Spleen (tissue), 13 donors: ENCODE measurements at places on chromosomes 16 and 17. TPM values are rescaled to one million over a fixed set of nuclear protein-coding genes. Genes with fewer than 3 reads are reported as not detected.
A peak's percentile ranks its signal among the peaks of the same experiment; 100 is the strongest.

GRCh38 chr17:82370471-82371332 is 863 bp upstream of the UTS2R start:
- no peak for DNase-seq

DNA sequence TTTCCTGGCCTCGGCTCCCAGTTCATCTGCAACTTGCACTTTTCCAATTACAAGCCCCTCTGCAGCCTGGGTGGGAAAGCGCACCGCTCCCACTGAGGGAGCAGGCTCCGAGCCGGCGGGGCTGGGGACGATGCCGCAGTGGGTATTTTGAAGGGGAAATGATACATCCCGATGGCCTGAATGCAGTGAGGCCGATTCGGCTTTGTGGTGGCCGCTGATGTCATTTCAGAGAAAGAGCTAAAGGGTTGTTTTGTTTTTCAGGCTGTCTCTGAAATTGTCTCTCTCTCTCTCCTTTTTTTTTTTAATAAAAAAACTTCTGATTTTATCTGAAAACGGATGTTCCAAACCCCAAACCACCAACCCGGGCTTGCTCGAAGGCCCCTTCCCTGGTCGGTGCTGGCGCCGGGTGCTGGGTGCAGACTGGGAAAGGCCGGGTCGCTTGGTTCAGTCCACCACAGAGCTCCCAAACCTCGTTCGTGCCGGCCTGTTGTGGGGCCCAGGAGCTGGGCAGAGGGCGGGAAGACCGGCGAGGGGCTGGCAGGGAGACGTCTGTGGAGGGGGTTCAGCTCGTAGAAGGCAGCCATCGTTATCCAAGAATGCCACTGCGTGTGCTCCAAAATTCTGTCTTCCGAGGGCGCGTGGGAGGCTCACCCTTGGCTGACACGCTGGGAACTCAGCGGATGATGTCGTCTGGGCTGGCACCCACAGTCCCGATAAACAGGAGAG is 102.8 kb downstream of the FOXL1 start:
- no peak for DNase-seq

SNF8 gene
- 67.7 TPM for total RNA-seq

DNA sequence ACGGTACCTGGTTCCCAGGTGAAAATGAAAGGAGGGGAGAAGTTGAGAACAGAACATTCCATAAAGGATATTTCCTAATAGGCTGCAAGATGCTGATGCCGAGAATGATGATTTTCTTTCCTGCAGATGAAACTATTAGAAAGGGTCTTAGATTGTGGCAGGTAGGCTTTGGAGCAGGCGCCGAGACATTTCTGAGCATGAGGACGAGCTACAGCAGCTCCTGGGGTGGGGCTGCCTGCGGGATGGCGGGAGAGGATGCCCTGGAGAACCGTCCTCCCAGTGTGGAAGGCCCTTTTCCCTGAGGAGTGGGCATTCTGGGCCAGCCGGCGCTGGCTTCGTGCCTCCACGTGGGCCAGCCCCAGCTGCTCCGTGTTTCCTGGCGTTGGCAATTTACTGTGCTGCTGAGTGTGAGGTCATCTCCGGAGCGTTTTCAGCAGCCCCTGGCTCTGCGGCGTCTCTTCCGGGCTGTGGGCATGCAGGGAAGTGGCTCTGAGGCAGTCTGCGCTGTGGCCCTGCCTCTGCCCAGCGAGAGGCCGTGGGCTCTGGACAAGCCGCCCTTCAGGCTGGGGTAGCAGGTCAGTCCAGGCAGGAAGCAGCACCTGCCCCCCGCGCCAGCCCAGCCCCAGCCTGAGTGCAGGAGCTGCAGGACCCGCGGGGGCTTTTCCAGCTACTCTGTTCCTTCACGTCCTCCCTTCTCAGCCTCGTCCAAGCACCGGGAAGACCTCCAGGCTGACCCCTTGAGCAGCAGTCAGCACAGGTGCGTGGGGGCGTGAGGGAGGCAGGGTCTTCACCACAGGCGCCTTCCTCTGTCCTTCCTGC is 12.2 kb downstream of the ENGASE start:
- DNase-seq, result no peak

GRCh38 chr16:75111514-75111940 is 5.1 kb downstream of the LDHD start:
- no peak for DNase-seq

DNA sequence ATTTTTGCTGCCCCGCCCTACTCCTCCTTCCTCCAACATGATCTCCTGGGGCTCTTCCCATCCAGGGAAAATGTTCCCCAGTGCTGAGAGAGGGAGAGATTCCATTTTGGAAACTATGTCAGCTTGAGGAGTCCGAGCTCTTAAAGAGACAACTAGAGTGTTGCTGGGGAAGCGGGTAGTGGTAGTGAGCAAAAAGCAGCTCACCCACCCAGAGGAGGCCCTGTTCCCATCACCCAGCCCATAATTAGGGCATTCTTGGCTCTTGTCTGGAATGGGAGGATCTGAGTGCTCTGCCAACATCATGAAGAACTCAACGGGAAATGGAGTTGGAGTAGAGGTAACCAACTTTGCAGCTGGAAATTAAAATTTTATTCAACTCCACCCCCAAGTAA is 9.1 kb upstream of the MSL1 start:
- DNase-seq, result no peak

- DNase-seq, result no peak
Observed at GRCh38 chr17:15467592-15467991, at the start of gene CDRT4. Gene CDRT4, minus strand, starts transcription at chr17:15467621. Its CDS starts 27,383 bp downstream, at chr17:15440238.

GRCh38 chr16:13939821-13940220 is 19.9 kb downstream of the ERCC4 start:
- DNase-seq, result no peak

- DNase-seq, result no peak
Observed at GRCh38 chr17:43365356-43365755, 33.4 kb upstream of the ARL4D start.

DNA sequence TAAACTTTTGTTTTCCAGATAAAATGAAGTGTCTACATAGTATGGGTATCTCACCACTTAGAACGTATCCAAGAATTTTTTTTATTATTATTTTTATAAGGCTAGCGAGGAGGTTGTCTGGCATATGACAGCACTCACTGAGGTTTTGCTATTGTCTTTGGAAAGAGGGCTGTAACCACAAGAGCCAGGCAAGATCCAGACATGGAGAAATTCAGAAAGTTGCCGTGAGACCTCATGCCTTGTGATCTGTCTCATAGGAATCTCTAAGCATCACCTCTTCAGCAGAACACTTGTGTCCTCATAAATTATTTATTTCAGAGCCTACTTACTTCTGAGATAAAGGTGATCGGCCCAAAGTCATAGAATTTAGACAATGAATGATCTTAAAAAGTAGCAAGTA is 410.8 kb downstream of the CDH11 start:
- no peak for DNase-seq

OR4D1 gene
- 0.36 TPM for total RNA-seq

DNA sequence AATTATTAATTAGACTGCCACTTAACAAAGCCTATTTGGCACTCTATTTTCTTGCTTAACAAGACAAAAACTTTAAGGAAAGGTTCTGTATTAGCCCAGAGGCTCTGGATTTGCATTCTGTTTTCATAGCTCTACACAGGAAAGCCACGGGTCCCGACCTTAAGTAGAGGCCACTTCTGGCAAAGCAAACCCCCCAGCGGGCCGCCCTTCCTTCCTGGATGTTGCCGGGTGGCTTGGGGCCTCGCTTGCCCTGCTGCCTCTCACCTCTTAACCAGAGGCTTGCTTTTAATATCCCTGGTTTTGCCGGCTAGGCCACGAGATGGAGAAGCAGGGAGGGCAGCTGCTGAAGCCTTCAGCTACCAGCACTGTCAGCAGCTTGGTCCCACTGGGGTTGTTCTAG is 4.4 kb downstream of the RTN4RL1 start:
- DNase-seq, result peak; percentile 80

CARD14 gene
- 4.8 TPM for total RNA-seq

CFAP119 gene
- total RNA-seq, result 4.2 TPM

GRCh38 chr17:64004903-64005733 is 7.0 kb downstream of the PRR29 start:
- DNase-seq, result peak; percentile 59

- DNase-seq, result no peak
Observed at GRCh38 chr16:55047903-55048497, 117.3 kb downstream of the IRX5 start.

DNA sequence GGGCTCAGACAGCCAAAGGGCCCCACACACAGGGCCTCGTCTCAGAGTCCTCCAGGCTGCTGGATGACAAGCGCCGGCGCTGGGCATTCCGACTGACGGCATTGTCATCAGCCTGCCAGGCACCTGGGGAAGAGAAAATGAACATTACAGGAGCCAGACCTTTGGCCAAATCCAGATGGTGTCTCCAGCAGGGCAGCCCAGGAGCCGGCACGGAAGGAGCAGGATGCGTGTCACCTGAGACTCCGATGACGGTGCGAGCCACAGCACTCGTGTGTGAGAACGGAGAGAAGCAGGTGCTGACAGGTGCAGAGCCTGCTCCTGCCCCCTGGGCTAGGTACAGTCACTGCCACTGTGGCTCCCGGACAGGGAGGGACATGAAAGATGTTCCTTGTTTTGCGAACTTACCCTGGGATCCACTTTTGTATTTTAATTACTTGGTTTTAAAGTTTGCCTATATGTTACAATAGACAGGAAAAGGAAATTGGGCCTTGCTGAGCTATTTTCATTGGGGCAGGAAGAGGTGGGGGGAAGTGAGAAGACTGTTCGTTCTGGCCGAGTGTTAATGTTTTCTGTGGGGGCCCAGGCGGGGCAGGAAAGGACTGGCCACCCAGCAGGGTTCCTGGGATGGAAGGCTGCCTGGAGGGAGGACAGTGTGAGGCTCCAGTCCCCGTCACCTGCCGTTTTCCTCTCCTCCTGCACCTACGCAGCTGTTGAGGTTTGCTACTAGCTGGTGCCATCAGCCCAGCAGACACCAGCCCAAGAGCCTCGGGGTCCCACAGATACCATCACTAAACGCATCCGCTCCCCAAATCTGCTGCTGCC is 4.4 kb upstream of the FOXJ1 start:
- peak; percentile 90 for DNase-seq

DNA sequence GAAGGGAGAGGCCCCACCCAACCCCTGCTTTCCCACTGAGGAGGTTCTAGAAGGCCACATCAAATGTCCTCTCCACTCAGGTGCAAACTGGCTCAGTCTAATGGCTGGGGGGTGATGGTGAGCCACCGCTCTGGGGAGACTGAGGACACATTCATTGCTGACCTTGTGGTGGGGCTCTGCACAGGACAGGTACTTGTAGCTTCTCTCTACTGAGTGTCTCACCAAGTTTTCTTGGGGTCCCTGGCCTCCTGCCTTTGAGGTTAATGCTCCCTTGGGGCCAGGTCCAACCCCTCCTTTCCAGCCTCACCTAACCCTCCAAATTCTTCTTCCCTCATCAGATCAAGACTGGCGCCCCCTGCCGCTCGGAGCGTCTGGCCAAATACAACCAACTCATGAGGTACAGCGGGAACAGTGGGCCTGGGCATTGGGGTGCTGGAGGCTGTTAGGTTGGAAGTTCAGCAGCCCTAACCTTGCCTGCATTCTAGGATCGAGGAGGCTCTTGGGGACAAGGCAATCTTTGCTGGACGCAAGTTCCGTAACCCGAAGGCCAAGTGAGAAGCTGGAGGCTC is 5.7 kb downstream of the ENO3 start:
- DNase-seq, result no peak

GRCh38 chr16:85231959-85232358 is 119.7 kb upstream of the CIBAR2 start:
- DNase-seq, result no peak

GDPD1 gene
- total RNA-seq, result 2.0 TPM

- DNase-seq, result no peak
Observed at GRCh38 chr16:72791786-72792185, 256.1 kb downstream of the ZFHX3 start.

PRSS8 gene
- total RNA-seq, result not detected

DNA sequence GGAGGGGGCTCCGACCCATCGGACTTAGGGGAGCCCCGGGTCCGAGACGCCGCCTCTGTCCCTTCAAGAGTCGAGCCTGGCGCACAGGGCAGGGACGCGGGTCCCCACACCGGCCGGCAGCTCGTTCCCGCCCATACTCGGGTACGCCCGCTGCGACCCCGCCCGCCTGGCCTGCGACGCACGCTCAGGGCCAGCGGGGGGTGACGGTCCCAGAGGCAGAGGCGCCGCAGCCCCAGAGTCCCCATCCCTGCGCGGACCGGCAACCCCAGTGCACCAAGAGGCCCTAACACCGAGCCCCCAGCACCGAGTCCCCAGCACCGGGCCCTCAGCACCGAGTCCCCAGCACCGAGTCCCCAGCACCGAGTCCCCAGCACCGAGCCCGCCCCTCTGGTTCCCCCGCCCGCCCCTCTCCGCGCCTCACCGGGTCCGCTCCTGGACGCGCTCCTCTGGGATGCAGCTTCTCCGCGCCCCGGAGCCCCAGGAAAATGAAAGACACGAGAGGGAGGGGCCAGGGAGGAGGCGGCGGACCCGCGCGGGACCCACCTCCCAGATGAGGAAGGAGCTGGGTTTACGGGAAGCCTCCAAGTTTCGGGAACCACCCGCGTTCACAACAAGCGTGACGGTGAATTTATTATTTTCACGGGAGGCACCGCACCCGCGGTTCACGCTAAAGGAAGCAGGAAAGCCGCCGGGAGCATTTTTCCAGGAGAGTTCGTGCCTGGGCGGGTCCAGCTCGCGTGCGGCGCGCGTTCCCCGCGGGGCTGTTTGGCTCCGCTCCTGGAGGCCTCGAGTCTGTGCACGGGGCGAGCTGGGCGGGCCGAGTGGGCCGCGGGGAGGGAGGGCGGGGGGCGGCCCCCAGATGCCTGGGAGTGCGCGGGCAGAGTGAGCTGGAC is at the start of gene SECTM1:
SECTM1 (minus strand) TSS at position 488 of the 893 bp plus-strand sequence. CDS start 6,526 bp downstream, outside the sequence.
- DNase-seq, result peak; percentile 91

GRCh38 chr17:78767806-78768205 is 14.3 kb downstream of the CYTH1 start:
- DNase-seq, result no peak

- no peak for DNase-seq
Observed at GRCh38 chr16:50961952-50962351, 189.1 kb downstream of the SALL1 start.

CD79B gene
- 180 TPM for total RNA-seq

- DNase-seq, result no peak
Observed at GRCh38 chr16:11325404-11326083, 19.7 kb upstream of the RMI2 start.

LAT gene
- total RNA-seq, result 32.2 TPM

STX1B gene
- 2.2 TPM for total RNA-seq

RGS9 gene
- 7.8 TPM for total RNA-seq

GOT2 gene
- total RNA-seq, result 39.0 TPM
